ENCODE measurements at places on chromosomes 12 and 14. TPM values are rescaled to one million over a fixed set of nuclear protein-coding genes. Genes with fewer than 3 reads are reported as not detected.

The PMCH gene
- 0.53 TPM for total RNA-seq

The ADCY4 gene
- 3.4 TPM for total RNA-seq

The ATXN3 gene
- total RNA-seq, result 30.2 TPM

The FAM181A gene
- not detected for total RNA-seq

The NRL gene
- 3.2 TPM for total RNA-seq

The TULP3 gene
- 7.5 TPM for total RNA-seq

The IL26 gene
- not detected for total RNA-seq

The GNB3 gene
- total RNA-seq, result not detected

The MYO1H gene
- total RNA-seq, result not detected

The PDE3A gene
- not detected for total RNA-seq

The TOGARAM1 gene
- 10.7 TPM for total RNA-seq

The DNAJC22 gene
- not detected for total RNA-seq

The GPRC5D gene
- total RNA-seq, result not detected

The POTEG gene
- total RNA-seq, result not detected

The GPATCH2L gene
- total RNA-seq, result 63.8 TPM

The SPTB gene
- not detected for total RNA-seq

The ATXN7L3B gene
- total RNA-seq, result 23.4 TPM

The CLEC1A gene
- total RNA-seq, result not detected

The WDR20 gene
- total RNA-seq, result 33.6 TPM

The KRT77 gene
- total RNA-seq, result not detected

The ITGB7 gene
- 729 TPM for total RNA-seq

The SH2B3 gene
- total RNA-seq, result 51.3 TPM

The ARHGDIB gene
- 1,284 TPM for total RNA-seq

The ATP5MC2 gene
- 333 TPM for total RNA-seq

The ERBB3 gene
- total RNA-seq, result 0.94 TPM

The EFS gene
- not detected for total RNA-seq

The GLIPR1L1 gene
- not detected for total RNA-seq

The APOLD1 gene
- 13.5 TPM for total RNA-seq

The RTN1 gene
- total RNA-seq, result not detected

The KRT82 gene
- total RNA-seq, result not detected

The VDR gene
- 34.9 TPM for total RNA-seq

The TAS2R14 gene
- total RNA-seq, result 1.5 TPM

The PTPRQ gene
- not detected for total RNA-seq

The KLRK1 gene
- 195 TPM for total RNA-seq

The KRT83 gene
- not detected for total RNA-seq

The NGB gene
- not detected for total RNA-seq

The CLSTN3 gene
- 71.9 TPM for total RNA-seq

The TOMM20L gene
- total RNA-seq, result not detected

The STYK1 gene
- 8.4 TPM for total RNA-seq

The PLEKHH1 gene
- 0.79 TPM for total RNA-seq

The MBD6 gene
- total RNA-seq, result 85.4 TPM

The SOAT2 gene
- 5.9 TPM for total RNA-seq

The LMNTD1 gene
- total RNA-seq, result not detected

The AKAP6 gene
- total RNA-seq, result 0.82 TPM

The KRT85 gene
- not detected for total RNA-seq

The CD69 gene
- total RNA-seq, result 104 TPM

The CDH24 gene
- 2.5 TPM for total RNA-seq

The GALC gene
- 25.7 TPM for total RNA-seq
